Skin of body (tissue), 3 donors: ENCODE measurements at places on chromosomes 12 and 14. TPM values are rescaled to one million over a fixed set of nuclear protein-coding genes. Genes with fewer than 3 reads are reported as not detected.

PTCSC3 gene
- not detected for total RNA-seq

SLC7A8 gene
- 27.5 TPM for total RNA-seq

TBC1D30 gene
- 1.5 TPM for total RNA-seq

HHIPL1 gene
- 0.99 TPM for total RNA-seq

RDH12 gene
- 21.7 TPM for total RNA-seq

FGF6 gene
- 4.0 TPM for total RNA-seq

DNA sequence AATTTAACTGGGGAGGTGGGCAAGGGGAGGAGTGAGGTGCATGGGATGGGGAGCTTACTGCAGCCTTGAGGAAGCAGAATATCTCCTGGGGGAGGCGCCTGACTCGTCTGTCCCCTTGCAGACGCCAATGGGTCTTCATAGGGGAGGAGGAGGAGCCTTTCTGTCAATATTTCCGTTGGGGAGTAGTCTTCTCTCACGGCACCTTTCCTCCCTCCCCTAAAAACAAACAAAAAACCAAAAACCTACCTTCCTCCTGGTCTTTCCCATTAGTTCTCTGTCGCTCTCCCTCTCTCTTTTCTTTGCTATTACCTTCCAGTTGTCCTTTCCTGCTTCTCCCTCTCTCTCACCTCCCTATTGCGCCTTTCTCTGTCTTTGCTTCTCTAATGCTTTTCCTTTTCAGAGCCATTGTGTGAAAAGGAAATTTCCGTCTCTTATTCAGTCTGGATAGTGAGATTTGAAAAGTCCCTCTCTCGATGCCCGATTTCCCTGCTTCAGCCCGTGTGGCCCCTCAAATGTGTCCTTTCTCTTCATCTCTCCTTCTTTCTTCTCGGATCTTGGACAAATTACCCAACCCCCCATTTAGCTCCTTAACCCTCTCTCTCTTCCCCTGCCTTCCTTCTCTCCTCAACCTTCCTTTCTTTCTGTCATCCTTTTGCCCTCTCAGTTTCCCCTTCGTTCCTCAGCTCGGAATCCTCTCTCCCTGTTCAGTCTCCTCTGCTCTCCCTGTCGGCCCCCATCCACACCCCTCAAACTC lies 5.9 kb downstream of the GPR84 start:
- DNase-seq = peak; percentile 70
